ENCODE measurements at places on chromosomes 4 and X.
A peak's percentile ranks its signal among the peaks of the same experiment; 100 is the strongest.

- DNase-seq, result no peak
Observed at GRCh38 chrX:17913801-17914200, 52.7 kb upstream of the RAI2 start.

- no peak for DNase-seq
Observed at GRCh38 chr4:186150926-186151325, 40.4 kb upstream of the CYP4V2 start.

DNA sequence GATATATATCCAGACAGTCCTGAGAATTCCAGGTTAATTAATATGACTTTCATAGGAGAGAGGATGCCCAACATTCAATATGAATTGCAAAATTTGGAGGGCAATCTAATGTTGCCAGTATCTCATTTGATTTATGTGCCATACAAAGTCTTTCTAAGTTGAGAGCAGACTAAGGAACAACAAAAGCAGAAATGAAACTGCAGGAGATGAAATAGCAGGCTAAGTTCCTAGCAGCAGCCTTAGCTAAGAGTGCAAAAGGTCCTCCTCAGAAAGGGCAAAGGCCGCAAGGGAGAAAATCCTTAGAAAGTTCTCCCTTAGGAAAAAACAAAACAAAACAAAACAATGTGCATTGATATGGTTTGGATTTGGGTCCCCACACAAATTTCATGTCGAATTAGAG lies 602.9 kb upstream of the HTR2C start:
- no peak for DNase-seq

DNA sequence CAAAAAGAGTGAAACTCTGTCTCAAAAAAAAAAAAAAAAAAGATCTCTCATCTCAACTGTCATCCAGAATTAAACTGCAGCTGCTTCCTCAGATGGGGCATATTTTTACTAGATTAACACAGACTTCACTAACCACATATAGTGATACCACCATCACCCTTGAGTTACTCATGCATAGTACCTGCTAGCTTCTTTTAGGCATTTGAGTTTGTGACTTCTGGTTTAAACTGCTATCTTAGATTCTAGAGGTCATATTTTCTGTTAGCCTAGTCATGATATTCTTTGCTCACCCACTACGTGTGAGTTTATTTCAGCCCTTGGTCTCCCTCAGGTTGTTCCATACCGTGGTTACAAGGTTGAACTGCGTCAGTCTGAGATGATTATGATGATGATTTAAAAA lies 154.9 kb upstream of the BMP3 start:
- DNase-seq, result no peak

DNA sequence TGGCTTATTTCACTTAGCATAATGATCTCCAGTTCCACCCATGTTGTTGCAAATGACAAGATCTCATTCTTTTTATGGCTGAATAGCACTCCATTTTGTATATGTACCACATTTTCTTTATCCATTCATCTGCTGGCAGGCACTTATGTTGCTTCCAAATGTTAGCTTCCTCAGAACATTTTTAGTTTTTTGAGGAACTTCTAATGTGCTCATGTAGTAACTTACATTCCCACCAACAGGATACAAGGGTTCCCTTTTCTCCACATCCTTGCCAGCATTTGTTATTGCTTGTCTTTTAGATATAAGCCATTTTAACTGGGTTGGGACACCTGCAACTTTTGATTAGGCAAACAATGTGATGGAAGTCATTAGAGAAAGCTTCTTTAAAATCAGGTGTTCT lies 454.2 kb downstream of the NLGN4X start:
- DNase-seq, result no peak

GRCh38 chr4:78057600-78058550 lies 752 bp downstream of the FRAS1 start:
- no peak for DNase-seq

DNA sequence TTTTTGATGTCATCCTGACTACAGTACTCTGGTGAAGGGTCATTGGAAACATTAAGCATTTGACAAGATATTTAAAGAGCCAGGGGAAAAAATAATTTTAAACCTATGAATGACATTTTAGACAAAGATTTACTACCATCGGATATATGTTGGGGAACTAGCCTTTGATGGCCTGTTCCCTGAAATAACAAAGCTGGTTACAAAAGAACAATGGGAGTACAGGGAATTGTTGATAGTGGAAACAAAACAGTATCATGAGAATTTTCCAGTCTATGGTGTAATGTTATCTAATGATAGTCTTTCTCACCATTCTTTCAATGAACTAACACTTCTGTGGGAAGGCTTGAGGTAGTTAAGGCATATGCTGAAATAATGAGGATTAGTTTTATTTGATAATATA lies 125.9 kb upstream of the KLHL4 start:
- DNase-seq, result no peak

- no peak for DNase-seq
Observed at GRCh38 chrX:25013632-25014365, 2.0 kb downstream of the ARX start.

DNA sequence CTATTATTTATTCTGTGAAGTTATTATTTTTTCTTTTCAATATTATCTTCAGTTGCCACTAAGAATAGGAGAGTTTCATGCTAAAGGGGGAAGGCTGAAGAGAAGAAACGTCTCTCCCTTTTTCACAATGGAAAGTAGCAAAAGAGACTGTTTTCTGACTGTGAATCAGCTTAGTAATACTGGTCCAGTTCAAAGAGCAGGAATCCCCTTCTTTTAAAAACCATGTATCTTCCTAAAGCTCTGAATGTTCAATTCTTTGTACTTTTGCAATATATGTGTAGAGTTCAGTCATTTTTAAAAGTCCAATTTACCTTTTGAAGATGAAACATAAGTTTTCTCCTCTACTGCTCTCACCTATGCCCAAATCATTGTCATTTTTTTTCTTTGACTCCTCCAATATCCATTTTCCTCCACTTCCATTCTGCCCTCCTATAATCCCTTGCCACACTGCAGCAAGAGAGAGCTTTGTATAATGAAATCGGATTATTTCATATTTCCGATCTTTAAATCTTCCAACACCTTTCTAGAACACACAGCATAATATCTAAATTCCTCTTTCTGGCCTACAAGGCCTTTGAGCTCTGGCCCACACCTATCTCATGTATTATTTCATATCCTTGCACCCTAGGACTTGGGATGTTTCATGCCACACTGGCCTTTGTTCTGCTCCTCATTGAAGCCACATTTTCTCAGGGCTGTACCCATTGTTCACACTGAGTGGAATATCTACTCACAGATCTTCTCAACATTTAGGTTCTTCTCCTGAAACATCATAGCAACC lies 195.3 kb downstream of the CAMK2D start:
- no peak for DNase-seq

DNA sequence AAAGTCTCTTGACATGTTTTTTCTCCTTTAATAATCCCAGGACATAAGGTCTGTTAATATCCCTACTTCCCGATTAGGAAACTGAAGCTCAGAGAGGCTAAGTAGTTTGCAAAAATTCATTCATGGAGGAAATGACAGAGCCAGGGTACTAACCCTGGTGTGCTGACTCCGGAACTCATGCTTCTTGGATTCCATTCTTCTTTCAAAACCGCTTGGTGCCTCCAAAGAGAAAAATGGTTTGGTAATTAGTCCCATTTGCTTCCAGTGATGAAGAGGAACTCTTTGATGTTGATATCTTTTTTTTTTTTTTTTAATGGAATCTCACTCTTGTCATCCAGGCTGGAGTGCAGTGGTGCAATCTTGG lies 146.9 kb downstream of the PALLD start:
- no peak for DNase-seq

DNA sequence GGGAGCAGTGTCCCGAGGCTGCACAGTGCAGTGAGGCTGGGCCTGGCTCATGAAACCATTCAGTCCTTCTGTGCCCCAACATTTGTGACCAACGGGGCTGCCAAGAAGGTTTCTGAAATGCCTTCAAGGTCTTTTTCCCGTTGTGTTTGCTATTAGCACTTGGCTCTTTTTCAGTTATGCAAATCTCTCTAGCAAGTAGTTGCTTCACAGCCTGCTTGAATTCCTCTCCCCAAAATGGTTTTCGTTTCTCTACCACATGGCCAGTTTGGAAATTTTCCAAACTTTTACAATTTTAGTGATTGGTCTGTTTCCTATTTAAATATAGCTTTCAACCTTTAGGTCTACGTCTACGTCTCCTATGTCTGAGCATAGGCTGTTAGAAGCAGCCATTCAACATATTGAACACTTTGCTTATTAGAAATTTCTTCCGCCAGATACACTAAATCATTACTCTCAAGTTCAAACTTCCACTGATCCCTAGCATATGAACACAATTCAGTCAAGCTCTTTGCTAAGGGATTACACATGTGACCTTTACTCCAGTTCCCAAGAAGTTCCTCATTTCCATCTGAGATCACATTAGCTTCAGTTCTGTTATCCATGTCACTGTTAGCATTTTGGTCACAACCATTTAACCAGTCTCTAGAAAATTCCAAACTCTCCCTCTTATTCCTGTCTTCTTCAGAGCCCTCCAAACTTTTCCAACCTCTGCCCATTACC lies 901.8 kb downstream of the GLUD2 start:
- DNase-seq, result no peak

GRCh38 chr4:8939840-8940742 lies 68.5 kb upstream of the HMX1 start:
- no peak for DNase-seq

- no peak for DNase-seq
Observed at GRCh38 chr4:16457944-16458343, 231.7 kb upstream of the TAPT1 start.

DNA sequence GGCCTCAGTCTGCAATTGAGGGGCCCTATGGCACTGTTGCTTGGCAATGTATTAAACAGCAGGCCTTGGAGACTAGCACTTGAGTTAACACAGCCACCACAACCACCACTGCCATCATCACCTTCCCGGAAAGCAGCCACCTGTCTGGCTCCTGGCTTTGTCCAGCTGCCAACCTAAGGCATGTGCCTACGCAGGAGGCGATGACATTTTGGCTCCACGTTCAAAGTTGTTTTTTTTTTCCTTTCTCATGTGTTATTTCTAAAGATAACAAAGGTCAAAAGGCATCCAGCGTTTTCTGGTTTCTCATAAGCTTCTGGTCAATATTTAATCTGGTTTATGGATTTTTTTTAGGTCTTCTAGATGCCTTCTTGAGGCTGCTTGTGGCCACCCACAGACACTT lies 7.5 kb downstream of the CLDN2 start:
- no peak for DNase-seq

- no peak for DNase-seq
Observed at GRCh38 chr4:123643691-123644090, 247.1 kb downstream of the SPRY1 start.

- no peak for DNase-seq
Observed at GRCh38 chr4:112807083-112807482, 170.1 kb downstream of the LARP7 start.

GRCh38 chrX:133229361-133229760 lies 11.2 kb upstream of the TFDP3 start:
- DNase-seq, result no peak

DNA sequence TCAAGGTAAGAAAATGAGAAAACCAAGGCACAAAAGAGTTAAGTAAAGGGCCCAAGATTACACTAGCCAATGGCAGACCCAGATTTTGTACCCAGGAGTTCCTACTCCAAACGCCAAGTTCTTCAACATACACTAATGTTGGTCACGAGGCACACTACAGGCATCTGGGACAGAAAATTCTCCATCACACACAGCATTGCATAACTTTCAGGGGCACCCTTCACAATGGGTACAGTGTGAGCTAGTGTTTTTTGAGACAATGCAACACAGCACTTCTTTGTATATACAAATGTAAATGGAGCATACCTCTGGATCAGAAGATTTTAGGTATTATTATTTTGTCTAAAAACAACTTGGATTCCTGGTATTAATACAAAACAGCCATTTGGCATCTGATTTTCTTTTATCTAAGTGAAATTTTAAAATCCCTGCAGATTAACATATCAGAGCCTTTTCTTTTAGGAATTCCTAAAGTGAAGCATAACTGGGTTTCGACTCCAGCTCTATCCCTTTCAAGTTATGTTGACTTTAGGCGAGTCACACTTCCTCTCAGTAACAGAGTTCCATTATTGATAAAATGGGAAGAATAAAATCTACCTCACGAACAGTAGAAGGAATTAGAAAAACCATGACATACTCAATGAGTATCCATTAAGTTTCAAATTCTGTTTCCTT lies 41.1 kb downstream of the ADGRA3 start:
- no peak for DNase-seq

DNA sequence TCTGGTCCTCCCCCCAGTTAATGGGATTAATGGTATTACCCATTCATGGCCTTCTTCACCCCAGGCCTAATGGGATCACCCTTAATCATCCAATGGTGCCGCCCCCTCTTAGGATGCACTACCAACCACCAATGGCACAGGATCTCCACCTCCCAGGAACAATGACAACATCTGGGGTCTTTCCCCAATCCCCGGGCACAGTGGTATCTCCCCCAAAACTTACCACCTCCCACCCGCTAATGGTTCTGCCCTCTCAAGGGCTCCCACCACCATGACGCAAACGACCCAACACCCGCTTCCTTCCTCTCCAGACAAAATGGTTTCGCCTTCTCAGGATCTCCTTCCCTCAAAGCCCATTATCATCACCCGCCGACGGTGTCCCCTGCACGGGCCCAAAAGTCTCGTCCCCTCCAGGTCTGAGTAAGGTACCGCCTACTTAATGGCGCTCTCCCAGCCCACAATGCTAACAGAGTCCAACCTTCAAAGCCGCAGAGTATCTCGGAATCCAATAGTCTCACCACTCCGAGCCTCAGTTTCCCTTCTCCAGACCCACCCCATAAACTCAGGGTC lies 458 bp downstream of the GRIPAP1 start:
- DNase-seq, result peak; percentile 36

DNA sequence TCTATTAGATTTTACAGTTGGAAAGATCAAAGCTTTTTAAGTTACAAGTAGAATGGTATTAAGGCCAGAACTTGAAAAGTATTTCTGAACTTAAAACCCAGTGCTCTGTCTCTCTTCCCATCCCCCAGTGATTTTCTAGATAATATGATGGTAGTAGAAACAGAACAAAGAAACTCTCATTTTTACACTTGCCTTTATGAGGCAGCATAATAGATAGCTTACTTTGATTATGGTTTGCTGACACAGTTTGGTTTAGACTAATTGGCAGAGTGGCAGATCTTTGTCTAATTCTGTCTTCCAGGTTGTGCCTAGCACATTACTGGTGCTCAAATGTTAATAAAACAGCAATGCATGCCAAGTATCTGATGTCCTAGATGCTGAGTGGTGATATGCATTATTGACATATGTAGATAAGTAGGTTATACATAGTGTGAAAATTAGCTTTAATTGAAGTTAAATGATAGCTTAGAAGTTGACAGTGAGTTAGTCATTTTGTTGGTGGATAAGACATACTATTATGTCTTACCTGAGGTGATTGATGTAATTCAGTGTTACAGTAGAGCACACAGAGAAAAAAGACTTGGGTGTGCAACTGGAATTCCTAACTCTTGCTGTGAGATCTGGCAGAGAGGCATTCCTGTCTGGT lies 4.3 kb upstream of the RAPGEF2 start:
- no peak for DNase-seq

- DNase-seq, result no peak
Observed at GRCh38 chrX:11180571-11180970, 69.4 kb downstream of the HCCS start.

- DNase-seq, result no peak
Observed at GRCh38 chr4:186851291-186852072, 127.8 kb upstream of the FAT1 start.

GRCh38 chr4:56666279-56666678 lies 14.8 kb downstream of the HOPX start:
- DNase-seq, result no peak

Measured in activated CD8-positive, alpha-beta memory T cell treated with anti-CD3 and anti-CD28 coated beads for 1 hour (primary cell).